Head of caudate nucleus (tissue), 42 donors: ENCODE measurements at places on chromosomes 11 and 22.

DNA sequence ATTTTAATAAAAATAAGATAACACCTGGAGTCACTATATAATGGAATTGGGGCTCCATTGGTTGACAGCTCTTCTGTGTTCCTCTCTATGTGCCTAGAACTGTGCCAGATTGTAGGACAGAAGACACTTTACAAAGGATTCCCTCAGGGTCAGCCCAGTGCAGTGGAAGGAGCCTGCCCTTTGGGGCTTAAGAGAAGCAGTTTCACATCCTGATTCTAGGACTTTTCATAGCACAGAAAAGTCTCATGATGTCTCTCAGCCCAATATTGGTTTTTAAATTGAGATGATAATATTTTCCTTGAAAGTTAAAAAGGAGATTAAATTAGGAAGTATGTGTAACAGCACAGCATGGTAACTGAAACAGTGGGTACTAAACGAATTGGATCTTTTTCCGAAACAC lies 7.1 kb downstream of the PLAAT4 start:
- DNase-seq = no peak

- no peak for DNase-seq
Measured at GRCh38 chr11:70574725-70575347, 176.5 kb downstream of the CTTN start.

DNA sequence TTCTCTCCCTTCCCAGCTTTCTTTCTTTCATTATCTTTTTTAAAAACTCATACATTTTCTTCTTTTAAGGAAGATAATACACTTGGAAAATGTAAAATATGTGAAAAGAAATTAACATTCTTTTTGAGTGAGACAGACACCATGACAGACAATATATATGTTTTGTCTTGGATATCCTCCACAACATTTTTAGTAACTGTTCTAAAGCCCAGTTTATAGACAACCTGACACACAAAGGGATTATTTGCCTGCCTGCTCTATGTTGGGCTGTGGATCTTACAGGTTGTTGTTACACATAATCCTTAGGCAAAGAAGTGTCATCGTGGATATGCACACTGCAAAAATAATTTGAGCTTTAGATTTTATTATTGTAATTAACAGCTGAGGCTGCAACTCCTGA lies 301.4 kb upstream of the PDGFD start:
- DNase-seq = no peak

DNA sequence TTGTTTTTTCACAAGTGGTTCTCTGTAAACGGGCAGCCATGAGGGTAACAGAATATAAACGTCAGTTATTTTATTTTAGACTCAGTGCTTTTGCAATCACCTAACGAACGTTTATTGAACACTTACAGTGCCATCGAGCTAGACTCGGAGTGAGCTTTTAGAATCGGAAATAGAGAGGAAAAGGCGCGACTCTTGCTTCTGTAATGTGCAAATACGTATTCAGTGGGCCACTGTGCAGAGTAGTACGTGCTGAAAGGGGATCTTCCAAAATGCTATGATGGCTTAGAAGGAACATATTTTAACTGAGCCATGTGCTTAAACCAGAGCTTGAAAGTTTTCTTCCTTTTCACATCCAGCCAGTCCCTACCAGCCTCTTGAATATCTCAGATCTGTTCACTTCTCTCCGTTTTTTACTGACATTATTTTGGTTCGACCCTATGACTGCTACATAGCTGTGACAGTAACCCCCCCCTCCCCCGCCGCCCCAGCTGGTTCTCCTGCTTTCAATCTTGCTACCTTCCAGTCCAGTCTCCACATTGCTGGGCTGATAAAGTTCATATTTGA lies 468 bp downstream of the DDIAS start:
- no peak for DNase-seq

DNA sequence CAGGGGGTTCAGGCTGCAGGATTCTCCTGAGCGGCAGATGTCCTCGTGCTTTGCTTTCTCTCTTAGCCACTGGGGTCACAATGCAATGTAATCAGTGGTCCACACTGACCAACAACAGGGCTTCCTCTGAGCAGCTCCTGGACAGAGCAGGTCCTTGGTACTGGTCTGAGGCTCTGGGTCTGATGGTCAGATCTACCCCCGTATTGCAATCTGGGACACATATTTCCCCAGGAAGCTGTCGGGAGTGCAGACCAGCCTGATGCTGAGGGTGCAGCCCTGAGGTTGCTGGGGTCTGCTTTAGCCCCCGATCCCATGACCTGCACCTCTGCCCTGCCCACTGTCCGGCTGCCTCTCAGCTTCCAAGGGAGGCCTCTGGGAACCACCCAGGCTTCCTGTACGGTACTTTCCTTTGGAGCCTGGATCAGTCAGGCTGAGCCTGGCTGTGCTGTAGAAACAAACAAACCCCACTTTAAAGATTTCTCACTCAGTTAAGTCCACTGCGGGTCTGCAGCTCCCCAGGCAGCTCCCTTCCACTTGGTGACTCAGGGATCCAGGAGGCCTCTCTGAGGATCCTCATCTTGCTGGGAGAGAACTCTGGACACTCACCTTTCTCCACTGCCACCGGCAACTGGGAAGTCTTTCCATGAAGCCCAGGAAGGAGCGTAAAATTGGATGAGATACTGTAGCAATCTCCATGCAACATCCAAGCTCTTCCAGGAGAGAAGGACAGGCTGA lies 1046.6 kb downstream of the TBC1D22A start:
- no peak for DNase-seq

DNA sequence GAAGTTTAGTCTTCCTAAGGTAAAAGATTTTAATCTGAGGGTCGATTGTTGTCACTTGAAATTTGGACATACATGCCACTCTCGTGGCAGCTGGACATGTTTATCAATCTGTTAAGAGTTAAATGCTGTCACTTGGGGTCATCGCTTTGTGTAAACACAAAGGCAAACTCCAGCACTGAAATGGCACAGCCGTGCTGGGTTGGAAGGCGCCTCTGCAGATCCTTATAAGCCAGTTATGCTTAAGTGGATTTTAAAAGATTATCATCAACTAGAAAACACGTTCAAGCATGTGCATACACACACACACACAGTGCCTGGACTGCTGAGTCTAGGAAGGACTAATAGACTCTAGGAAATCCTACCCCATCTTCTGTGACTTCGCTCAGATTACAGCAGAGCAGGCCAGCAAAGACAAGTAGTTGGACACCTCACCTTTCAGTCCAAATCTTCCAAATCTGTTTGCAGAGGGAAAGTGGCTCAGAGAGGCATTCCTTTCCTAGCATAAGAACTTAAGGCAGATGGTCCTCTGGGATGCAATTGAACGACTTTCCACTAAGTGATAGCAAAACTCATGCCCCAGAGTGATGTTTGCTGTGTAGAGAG lies 83.7 kb downstream of the CACNG2 start:
- no peak for DNase-seq

DNA sequence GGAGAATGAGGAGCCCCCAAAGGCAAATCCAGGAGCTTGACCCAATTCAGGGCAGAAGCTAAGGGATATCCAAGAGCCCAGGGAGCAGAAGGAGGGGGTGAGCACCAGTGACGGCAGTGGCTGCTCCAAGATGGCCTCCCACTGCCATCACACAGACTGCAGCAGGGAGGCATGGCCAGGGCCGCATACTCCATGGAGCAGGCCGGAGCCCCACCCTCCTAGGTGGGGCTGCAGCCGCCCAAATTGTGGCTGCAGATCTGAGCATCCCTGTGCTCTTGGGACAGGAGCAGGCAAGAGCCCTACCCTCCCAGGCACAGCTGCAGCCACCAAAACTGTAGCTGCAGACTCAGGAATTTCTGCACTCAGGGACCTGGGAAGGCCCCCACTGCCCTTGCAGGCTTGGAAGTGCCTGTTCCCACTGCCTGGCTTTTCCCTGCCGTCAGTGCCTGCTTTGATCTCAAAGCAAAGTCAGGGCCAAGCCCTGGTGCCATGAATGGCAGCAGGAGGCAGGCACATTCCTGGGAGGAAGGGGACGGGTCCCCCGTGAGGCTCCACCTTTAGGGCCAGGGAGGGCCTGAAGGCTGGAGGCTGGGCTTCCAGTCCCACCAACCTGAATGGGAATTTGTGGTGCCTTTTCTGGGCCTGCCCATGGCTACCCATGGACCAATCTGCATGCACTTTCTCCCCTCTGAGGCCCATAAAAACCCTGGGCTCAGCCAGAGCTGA lies 10.3 kb upstream of the WNT7B start:
- DNase-seq = no peak

- DNase-seq = no peak
Measured at GRCh38 chr11:6391537-6392134, 1.4 kb downstream of the SMPD1 start.

- no peak for DNase-seq
Measured at GRCh38 chr22:31637447-31637890, 24.5 kb downstream of the PISD start.

DNA sequence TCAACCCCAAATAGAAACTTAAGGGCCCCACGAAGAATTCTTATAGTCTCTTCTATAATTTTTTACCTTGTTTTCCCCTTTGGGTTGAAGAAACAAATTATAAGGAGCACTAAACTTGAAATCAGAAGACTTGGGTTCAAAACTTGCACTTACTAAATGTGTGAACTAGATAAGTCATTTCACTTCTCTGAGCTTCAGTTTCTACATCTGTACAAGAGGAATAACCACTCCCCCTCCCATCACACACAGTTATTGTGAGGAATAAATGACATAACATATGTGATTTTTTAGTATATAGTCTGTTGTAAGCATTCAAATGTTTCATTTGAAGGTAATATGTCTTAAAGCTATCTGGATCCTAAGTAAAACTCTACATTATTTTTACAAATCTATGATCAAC lies 78.8 kb downstream of the LIF start:
- no peak for DNase-seq

DNA sequence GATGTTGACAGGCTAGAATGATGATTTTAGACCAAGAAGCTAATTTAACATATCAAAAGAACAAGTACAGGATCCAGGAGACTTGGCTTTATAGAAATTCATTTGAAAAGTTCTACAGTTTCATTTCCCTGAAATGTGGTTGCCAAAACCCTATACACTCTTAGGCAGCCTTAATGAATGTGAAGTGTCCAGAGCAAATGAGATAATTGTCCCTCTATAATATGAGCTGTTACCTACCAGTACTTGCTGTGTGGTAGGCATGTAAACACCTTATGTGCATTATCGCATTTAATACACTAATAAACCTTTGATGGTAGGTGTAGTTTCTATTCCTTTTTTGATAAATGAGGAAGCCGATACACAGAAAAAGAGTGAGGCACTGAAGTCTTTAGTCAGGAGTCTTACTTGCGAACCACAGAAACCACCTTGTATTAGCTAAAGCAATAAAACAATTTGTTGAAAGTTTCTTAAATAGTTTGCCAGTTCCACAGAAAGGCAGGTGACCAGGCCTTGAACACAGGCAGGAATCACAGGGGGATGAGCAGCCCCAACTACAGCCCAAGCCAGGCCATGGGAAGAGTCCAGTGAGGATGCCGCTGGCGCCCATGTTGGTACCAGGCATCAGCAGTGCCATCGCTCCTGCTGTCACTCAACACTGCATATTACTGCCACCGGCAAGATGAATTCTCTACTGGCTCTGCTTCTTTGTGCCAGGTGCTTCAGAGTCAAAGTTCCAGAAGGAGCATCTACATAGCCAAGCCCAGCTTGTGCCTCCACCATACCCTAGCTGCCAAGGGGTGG lies 81.7 kb downstream of the SWAP70 start:
- DNase-seq = no peak

- DNase-seq = peak; percentile 31
Measured at GRCh38 chr11:112113539-112114457, 27.1 kb downstream of the SDHD start.

DNA sequence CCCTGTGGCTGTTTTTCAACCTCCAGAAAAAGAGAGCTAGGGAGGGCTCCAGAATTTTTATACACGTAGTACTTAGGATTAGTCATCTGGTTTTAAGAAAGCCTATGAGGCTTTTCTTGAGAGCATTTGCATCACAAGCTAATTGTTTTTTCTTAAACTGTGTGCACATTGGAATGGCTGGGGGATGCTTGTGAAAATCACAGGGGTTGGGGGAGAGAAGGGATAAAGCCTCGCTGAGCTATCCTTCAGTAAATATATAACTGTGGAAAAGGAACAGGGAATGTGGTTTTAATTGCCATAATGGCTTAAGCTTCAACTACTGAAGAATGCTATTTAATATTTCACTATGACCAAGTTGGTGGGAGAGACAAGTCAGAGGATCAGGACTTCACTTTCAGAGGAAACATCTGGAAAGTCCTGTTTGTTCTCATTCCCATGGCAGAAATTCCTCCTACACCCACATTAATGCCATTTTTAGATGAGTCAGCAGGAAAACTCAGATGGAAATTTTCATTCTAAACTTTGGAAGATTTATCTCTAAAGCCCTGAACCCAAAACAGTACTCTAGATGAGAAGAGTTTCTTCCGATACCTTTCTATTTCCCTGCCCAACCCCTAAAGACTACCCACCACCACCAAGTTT lies 591.3 kb downstream of the LRRC4C start:
- no peak for DNase-seq

GRCh38 chr11:83219095-83219494 lies 25.6 kb downstream of the ANKRD42 start:
- no peak for DNase-seq

DNA sequence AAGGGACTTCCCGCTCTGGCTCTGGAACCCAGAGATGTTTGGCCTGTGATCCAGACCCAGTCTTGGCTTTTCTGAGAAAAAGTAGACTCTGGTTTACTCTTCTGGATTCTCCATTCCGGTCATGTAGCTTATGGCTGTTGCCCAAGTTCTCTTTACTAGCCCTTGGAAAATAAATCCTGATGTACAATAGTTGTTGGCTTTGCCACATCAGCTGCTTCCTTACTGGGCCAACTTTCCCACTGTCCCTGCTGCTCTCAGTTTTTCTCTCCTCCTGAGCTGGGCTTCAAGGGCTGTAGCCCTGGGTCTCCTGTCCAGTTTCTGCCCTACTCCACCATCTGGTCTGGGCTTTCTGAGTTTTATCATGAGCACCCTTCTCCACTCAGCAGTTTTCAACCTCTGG lies 12.5 kb downstream of the PATZ1 start:
- peak; percentile 38 for DNase-seq

DNA sequence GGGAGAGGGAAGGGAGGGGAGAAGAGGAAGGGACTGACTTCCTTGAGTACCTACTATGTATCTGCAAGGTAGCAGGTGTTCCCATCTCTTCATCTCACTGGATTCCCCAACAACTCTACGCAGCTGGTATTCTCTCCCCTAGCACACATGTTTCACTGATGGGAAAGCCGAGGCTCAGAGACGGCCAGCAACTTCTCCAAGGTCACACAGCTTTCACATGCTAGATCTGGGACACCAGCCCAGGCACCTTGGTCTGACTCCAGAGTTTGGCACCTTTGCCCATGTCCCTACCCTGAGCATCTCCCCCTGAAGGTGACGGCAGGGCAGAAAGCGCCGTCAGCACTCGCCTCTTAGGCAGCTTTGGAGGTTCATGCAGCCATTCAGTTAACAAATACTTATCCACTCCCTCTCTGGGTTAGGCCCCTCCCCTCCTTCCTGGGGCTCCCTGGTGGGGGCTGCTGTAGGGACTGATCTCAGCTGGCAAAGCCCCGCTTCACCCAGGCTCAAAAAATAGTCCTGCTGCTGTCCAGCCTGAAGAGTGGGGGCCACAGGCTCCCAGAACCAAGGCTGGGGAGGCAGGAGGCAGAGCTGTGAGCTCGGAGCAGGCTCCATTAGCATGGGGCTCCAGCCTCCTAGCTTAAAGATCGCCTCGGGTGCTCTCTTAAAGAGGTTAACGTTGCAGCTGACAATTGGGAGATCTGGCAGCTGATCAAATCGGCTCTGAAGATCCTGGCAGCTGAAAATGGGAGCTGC lies 79.4 kb downstream of the IGLL1 start:
- DNase-seq = no peak

GRCh38 chr11:2277008-2277346 lies 6.6 kb upstream of the ASCL2 start:
- DNase-seq = no peak
